Natural killer cell (primary cell): ENCODE measurements at places on chromosomes 3 and 15.

DNA sequence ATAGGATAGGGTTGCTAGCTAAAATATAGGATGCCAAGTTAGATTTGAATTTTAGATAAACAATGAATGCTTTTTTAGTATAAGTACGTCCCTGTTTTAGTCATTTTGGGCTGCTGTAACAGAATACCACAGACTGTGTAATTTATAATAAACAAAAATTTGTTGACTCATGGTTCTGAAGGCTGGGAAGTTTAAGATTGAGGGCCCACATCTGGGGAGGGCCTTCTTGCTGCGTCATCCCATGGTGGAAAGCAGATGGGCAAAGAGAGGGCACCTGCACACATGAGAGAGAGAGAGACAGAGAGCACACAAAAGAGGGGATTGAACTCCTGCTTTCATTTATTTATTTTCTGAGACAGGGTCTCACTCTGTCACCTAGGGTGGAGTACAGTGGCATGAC, 246.5 kb downstream of the EPHB1 start:
- DNase-seq = no peak

GRCh38 chr15:66815318-66815717, 113.3 kb downstream of the SMAD6 start:
- no peak for DNase-seq

- no peak for DNase-seq
These were observed 20.4 kb upstream of the AP4E1 start for GRCh38 chr15:50888054-50888453.

DNA sequence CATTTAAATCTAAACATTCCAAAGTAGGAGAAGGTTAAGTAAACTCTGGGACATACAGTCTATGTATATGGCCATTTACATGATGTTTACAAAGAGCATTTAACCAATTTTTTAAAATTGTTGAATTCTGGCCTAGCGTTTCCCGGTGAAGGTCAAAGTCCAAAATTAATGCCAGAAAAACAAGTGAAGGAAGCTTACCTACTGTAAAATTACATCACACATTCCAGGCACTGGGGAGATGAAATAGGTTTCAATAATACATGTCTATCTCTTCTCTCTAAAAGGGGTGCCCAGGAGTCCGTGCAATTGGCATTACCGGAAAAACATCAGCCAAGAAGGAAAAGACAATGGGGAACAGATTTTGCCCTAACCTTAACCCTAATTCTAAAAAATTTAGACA, 358.8 kb downstream of the VPS13C start:
- DNase-seq = no peak

DNA sequence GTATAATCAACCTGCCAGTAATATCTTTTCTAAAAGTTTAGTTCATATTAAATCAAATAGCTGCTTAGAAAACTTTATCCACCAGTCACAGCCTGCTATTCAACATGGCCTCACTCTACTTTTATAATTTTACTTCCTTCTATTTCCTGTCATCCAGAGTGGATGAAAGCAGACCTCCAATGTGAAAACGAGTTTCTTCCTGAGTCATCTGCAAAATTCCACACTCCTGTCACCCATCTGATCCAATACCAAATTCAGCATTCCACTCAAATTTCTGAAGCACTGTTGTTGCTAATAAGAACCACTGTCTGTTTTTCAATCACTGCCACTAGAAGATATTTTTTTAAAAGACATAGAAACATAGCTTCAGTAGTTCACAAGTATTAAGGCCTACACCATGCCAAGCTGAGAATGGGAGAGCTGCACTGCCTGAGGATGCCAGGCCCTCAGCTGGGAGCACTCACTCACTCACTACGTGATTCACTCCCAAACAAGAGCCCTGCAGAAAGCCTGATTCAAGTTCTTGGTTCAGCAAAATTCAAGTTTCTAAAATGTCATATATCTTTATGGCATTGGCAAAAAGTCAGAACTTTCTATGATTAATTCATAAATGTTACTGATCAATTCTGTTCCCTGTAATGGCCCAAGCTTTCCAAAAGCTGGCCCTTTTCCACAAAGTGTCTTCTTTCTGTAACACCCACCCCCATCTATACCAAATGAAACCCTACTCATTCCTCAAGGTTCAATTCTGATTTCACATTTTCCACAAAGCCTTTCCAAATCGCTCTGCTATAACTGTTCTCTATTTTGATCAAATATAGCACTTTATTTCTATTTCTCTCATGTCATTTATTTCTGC, 82.9 kb downstream of the FSIP1 start:
- DNase-seq = no peak

GRCh38 chr3:27244374-27244773, 124.8 kb downstream of the NEK10 start:
- no peak for DNase-seq

GRCh38 chr3:183911763-183912506, 27.3 kb upstream of the PARL start:
- no peak for DNase-seq
